ENCODE measurements at places on chromosomes 13 and 19.

- no peak for DNase-seq
Observed at GRCh38 chr19:613732-614567, 19.4 kb downstream of the POLRMT start.

DNA sequence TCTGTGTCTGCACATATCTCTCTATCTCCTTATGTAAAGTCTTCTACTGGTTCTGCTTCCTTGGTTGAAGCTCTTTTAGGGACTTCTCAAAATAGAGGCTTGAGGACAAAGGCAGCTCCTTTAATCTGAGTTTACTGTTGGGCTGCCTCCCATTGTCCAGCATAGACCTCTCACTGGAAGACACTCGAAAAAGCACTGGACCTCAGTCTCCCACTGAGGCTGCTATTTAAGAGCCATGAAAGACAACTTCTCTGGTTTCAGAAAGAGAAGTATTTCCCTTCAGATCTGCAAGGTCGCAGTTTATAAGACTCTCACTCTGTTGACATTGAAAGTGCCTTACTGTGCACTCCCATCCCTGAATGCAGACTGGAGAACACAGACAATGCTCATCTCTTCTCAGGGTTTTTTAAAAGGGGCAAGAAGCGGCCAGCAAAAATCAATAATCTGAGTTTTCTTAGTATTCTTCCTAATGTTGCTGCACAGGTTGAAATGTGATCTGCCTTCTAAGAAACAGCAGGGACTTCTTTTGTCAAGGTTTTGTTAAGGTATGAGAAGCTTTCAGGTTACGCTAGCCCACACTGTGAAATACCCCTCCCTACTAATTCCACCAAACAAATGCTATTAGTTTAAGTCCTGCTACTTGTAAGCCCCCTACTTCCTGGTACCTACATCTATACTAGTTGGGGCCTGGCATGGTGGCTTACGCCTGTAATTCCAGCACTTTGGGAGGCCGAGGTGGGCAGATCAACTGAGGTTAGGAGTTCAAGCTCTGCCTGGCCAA, 450.0 kb upstream of the SLC10A2 start:
- DNase-seq, result no peak

GRCh38 chr13:99746637-99747402, 224.7 kb downstream of the ZIC5 start:
- no peak for DNase-seq

GRCh38 chr19:30236587-30236986, 135.6 kb upstream of the ZNF536 start:
- DNase-seq, result no peak

- DNase-seq, result no peak
Observed at GRCh38 chr13:83935566-83935965, 53.3 kb upstream of the SLITRK1 start.

DNA sequence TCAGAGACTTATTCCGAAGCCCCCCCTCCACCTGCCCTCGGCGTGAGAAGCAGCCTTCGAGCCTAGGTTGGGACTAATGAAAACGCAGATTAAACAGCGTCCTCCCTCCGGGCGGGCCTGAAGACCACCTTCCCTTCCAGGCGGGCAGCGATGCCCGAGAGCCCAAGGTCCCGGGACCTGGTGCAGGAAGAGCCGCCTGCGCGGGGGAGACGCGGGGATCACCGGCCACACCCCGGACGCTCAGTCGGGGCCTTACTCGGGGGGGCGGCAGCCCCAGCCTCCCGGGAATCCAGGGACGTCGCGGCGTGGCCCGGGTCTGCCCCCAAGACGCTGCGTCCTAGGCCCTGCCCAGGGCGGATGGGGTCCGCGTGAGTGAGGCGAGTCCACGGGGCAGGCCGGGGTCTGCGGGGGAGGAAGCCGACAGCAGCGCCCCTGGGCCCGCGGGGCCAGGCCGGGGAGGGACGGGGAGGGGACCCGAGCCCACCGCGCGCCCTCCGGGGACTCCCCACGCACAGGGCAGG, 33.3 kb upstream of the SPACA7 start:
- no peak for DNase-seq

GRCh38 chr19:23991170-23991569, 76.5 kb downstream of the ZNF726 start:
- no peak for DNase-seq

GRCh38 chr19:3443840-3444694, 36.3 kb downstream of the SMIM24 start:
- DNase-seq, result no peak

- no peak for DNase-seq
Observed at GRCh38 chr19:3603121-3603811, 3.4 kb downstream of the TBXA2R start.

DNA sequence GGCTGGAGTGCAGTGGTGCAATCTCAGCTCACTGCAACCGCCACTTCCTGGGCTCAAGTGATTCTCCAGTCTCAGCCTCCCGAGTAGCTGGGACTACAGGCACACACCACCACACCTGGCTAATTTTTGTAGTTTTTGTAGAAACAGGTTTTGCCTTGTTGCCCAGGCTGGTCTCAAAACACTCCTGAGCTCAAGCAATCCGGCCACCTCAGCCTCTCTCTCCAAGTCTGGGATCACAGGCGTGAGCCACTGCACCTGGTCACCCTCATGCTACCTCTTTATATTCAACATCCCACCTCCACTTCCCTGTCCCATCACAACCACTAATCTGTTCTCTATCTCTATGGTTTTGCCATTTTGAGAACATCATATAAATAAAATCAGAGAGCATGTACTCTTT, 155.7 kb downstream of the PTPRS start:
- no peak for DNase-seq

GRCh38 chr13:22076658-22077057, 405.8 kb downstream of the FGF9 start:
- DNase-seq, result no peak

Data from right renal cortex interstitium (tissue), 3 donors.